HEK293T (cell line): ENCODE measurements at places on chromosomes 4 and X.

GRCh38 chrX:46904626-46905025, 7.6 kb upstream of the JADE3 start:
- DNase-seq: no peak

DNA sequence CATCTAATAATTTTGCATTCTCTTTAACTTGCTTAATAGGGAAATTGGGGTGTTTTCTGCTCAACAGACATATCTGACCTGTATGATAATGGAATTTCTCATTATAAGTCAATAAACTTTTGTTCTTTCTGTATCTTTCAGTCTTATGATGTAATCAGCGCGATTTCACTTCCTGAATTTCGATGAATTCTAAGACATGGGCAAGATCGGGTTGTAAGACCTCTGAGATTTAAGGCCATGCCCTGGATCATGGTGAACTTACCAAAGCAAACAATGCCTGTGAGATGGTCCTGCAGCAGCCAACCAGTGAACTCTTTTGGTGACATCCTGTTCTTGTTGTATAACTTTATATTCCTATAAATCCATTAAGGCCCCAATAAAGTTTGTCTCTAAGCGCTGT, 88.1 kb downstream of the NBDY start:
- no peak for DNase-seq

GRCh38 chr4:145781351-145781750, 101.4 kb downstream of the C4orf51 start:
- DNase-seq: no peak

DNA sequence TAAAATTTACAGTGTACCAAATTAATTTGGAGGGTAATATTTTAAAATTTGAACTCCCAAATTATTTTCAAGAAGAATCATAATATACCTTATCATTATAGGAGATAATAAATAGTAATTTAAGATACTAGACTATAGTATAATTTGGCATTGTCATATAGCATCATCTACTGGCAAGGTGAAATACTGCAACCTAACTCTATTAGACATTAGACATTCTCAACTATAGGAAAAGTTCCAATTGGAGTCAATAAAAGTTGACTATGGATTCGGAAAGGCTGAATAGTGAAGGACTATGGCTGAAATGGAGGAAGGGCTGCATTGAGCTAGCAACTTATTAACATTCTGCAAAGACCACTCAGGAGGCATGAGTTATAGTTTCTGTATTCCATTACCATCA, 113.0 kb downstream of the PRDM5 start:
- DNase-seq: no peak

- peak; percentile 48 for DNase-seq
Measured at GRCh38 chrX:115948018-115948923, 222.3 kb upstream of the AGTR2 start.

DNA sequence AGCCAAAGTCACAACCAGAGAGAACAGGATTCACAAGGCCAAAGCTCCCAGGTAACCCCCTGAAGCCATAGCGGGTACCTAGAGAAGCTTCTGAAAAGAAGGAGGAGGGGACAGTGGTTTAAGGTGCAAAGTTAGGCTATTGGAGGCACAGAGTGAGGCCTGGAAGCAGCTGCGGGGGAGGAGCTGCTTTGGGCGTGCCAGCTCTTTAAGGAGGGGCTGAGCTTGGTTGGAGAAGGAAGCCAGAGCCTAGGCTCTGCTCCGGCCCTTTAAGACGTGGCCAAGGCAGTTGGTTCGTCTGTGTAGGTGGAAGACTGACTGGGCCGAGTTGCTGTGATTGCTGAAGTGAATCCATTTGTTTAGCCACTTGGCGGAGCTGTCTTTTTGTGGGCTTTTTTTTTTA, 1.5 kb downstream of the KLF8 start:
- DNase-seq: no peak

- DNase-seq: no peak
Measured at GRCh38 chrX:129529685-129530281, 6.5 kb upstream of the SMARCA1 start.

DNA sequence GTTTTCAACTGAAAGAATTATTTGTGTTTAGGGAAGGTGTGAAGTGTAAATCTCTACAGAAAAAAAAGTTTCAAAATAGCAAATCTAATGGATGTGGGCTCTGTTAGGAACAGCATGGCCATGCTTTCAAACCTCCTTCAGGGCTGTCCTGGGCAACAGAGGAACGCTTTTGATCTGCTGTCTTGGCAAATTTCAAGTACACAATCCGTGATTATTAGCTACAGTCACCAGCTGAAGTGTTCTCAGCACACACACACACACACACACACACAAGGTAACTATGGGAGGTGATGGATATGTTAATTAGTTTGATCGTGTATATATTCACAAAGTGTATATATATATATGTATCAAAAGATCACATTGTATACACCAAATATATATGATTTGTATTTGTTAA, 40.5 kb upstream of the HELT start:
- DNase-seq: no peak

- DNase-seq: no peak
Measured at GRCh38 chrX:25343060-25343459, 327.3 kb upstream of the ARX start.

DNA sequence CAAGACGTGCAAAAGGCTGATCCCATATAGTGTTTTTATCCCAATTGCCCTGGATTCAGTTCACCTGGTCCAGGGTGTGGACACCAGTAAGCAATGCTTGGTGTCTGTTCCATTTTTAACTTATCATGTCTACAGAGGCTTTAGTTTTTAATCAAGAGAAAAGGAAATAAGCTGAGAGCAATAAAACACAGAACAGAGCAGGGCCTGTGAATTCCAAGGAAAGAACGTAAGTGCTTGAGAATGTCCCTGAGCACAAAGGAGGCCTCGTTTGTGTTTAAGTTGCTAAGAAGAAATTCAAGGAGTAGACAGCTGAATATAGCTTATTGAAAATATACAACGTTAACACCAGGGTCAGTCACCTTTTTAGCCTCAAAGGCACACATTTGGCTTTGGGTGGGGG, 191.3 kb downstream of the GPC3 start:
- no peak for DNase-seq

- no peak for DNase-seq
Measured at GRCh38 chr4:141926406-141926805, 290.0 kb downstream of the IL15 start.

GRCh38 chr4:104494822-104495559, at the start of gene CXXC4:
TSS of gene CXXC4 (minus strand) at chr4:104494894. CDS start at chr4:104491802, 3,092 bp downstream.
- peak; percentile 65 for DNase-seq

- DNase-seq: peak; percentile 36
Measured at GRCh38 chr4:86831262-86832130, 17.7 kb downstream of the SLC10A6 start.

- no peak for DNase-seq
Measured at GRCh38 chr4:112377171-112377570, 80.0 kb downstream of the ALPK1 start.

GRCh38 chr4:112818594-112818965, 181.6 kb downstream of the LARP7 start:
- peak; percentile 26 for DNase-seq

DNA sequence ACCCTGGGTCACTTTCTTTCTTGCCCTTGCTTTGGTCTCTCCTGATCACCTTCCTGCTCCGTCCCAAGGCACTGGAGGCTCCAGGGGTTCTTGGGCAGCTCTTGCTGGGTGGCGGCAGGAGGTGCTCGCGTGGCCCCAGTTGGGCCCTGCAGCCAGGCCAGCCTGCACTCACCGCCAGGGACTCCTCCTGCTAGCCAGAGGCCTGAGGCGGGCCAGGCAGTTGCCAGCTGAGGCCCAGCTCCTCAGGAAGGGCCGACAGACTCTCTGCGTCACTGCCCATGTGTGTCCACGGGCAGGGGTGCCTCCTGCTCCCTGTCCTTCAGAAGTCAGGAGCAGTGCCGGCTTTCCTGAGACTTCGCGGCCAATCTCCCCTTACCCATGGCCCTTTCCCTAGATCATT, 9.3 kb downstream of the SUV39H1 start:
- no peak for DNase-seq

GRCh38 chr4:74919783-74920182, 13.1 kb upstream of the PARM1 start:
- no peak for DNase-seq

DNA sequence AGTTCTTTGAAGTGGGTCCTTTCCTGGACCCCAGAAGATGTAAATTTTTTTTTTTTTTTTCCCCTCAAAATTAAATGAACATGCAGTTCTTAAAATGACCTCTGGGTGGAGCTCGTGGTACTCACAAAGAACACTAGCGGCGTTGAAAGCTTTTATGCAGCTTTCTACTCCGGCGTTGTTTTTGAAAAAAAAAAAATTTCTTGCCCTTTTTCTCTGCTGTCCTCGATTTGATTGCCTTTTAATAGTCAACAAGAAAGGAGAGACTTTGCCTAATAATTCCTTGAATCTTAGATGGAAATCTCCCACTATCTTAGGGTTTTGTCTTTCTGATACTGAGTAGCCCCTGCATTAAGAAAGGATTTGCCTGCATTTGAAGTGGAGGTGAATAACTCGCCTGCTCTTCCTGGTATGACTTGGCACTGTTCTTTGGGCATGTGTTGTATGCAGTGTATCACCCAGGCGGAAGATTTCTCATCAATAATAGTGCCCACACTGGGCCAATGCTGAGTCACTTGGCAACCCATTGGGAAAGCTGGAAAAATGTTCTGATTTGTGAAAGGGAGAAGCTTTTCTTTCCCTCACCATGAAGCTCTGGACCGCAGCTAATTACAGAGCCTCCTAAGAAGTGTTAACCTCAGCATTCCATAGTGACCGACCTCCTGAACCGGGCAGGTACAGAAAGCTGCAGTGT, 104.0 kb downstream of the PHEX start:
- peak; percentile 41 for DNase-seq

DNA sequence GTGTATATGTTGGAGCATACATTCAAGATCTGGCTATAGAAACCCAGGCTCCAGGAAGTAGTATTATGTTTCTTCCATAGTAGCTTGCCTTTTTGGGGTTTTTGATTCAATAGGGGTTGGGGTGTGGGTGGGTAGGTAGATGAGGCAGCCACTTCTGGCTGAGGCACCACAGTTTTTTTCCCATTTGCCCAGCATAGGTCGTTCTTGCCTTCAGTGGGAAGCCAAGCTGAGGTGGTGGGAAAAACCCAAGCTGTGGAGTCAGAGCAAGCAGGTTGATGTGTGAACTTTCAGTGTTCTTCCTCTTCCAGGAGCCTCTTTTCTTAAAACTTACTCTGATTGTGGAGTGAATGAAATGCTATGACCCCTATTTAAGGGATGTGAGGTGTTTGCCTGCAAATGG, 67.0 kb upstream of the RPS6KA3 start:
- DNase-seq: no peak

DNA sequence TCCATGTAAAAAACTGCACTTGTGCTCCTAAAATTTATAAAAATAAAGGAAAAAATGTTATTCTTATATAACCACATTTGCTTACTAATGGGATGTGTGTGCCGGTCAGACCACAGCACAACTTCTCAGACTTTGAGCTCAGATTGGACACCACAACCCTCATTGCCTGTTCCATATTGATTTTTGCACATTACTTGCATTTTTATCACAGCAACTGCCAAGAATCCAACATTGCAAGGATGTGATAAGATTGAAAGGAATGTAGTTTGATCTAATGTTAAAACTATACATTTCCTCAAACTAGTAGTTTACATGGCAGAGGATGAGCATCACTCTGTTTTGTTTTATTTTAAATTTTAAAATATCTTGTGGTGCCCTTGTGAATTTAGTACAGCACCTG, 227.8 kb downstream of the KDR start:
- no peak for DNase-seq

GRCh38 chr4:12844141-12844540, 640.0 kb downstream of the RAB28 start:
- no peak for DNase-seq

DNA sequence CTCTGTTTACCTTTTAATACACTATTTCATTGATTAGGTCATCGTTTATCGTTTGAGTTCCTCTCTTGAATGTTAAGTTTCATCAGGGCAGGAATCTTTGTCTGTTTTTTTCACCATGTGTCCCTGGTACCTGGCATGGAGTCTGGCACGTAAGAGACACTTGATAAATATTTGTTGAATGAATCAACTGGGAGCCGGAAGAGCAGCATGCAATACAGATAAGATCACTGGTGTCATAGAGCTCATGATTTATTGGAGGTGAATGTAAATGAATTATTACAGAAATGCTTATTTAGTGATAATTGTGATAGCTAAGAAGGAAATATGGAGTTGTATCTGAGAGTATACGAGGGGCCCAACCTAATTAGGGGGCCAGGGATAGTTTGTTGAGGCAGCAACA, 62.8 kb downstream of the UCHL1 start:
- DNase-seq: no peak

- no peak for DNase-seq
Measured at GRCh38 chr4:54556587-54556986, 101.2 kb upstream of the KIT start.

DNA sequence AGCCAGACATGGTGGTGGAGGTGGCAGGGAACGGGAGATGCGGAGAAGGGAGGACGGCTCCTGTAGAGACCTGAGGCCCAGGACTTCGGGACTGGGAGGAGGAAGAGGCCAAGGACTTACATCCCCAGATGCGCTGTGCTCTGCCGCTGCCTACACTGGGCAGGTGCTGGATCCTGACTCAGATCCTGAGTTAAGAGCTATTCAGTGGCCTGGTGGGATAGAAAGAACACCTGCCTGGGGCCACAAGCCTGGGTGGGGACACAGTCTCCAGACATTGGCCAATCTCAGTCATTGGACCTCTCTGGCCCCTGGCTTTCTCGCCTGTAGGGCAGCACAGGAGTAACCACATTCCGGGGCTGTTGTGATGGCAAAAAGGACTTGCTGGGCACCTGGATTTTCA, 10.9 kb upstream of the MSX1 start:
- DNase-seq: no peak

DNA sequence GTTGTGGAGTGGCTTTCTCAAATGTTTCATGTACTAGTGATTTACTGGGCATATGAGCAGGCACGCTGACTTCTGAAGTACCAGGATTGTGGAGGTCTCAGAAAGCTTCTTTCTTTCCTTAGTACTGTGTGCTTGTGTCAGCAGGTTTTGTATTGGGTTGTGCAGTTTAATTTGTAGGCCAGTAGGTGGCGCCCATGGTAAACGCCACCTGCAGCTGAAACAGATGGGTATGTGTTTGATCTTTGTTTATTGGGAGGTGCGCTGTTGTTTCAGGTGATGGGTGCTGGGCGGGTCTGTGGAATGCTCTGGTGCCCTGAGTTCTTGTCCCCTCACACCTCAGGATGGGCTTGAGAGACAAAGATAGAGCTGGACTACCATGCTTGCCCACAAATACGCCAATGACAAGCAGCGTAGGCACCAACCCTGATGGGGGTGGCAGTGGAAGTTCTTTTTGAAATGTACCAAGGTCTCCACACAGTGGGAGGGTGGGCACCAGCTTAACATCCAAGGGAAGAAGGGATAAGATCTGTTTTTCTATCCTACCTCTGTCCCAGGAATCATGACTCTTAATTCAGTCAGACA, 141.5 kb downstream of the RPS6KA6 start:
- peak; percentile 33 for DNase-seq
